8988T (cell line): ENCODE measurements at places on chromosomes 2 and 18.
A peak's percentile ranks its signal among the peaks of the same experiment; 100 is the strongest.

DNA sequence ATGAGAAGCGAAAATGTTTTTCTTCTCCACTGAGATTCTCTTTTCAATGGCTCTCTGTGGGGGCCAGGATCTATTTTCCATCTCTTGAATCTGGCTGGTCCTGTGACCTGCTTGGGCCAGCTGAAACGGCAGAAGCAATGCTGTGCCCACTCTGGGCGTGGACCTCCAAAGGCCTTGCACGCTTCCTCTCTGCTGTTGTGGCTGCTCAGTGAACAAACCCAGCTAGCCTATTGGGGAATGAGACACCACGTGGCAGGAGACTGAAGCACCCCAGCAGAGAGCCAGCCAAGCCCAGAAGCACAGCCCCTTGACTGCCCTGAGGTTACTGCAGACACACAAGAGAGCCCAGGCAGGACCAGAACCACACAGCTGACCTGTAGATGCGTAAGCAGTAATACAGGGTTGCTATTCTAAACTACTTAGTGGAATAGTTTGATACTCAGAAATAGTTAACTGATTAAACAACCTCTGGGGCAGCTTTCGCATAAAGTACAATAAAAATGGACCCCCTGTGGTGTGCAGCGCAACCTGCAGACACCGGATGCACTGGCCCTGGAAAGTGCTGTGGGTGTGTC is 221.7 kb upstream of the SH3BP4 start:
- no peak for DNase-seq

DNA sequence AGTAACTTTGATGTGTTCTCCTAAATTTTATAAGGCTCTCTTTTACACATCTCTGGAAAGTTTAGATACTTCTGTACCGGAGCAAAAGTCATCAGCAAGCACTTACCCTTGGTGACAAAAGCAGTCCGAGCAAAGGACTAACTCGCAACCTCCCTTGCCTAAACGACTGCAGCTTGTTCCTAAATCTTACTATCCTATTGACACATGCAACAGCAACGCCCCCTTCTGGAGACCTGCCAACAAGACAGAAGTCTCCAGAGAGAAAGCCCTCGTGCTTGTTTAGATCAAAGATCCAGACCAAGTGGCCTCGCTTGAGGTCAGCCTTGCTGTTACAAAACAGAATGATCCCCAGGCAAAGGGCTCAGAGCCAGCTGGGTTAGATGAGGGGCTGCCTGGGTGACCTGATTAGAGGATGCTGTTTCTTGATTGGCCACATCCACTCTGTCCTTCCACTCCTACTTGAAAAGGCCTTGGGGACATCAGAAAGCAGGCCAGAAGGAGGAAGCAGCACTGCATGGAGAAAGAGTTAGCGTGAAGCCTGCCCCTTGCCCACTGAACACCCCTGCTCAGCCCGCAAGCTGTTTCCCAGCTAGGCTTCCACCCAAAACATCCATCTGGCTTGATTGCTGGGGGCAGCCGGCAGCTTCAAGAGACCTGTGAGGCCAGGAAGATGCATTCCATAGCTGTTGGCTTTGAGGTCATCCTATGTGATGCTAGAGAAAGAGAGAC is 94.3 kb downstream of the HNRNPLL start:
- DNase-seq = peak; percentile 39

GRCh38 chr2:211132573-211132972 is 576.2 kb downstream of the CPS1 start:
- no peak for DNase-seq

- DNase-seq = no peak
These were observed 308.2 kb downstream of the FBXO15 start for GRCh38 chr18:73839441-73839840.

DNA sequence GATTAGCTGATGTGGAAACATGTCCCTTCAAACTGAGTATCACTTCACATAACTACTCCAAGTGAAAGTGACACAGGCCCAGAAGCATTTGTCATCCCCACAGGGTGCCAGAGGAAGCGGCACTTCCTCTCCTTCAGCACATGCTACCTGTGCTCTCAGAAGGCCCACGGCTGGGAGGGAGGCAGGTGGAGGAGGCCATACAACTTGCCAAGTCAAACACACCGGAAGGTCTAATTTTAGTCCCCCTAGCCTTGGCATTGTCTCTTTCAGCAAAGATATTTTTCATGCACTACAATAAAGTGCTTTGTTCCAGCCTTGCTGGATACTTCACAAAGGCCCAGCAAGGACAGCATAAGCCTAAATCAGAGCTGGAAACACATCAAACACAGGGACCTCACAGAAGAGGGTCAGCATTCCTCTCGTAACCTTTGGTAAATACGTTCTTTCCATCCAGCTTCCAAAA is 38.0 kb downstream of the VSNL1 start:
- DNase-seq = no peak

DNA sequence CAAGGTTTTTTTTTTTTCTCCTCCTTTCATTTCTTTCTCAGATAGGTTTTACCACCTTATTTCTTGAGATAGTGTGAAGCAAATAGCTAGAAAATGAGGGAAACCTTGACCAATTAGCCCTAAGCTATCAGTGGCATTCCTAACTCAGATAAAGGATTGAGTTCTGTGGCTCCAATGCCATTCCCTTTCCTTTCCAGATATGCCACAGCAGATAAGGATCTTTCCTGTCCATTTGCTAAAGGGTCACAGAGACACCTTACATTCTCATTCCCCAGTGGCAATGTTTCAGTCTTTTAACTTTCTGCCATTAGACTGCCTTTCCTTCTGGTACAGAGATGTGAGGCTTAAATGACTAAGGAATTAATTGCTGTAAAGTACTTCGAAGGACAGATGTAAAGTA is 81.7 kb downstream of the MGAT5 start:
- DNase-seq = no peak

DNA sequence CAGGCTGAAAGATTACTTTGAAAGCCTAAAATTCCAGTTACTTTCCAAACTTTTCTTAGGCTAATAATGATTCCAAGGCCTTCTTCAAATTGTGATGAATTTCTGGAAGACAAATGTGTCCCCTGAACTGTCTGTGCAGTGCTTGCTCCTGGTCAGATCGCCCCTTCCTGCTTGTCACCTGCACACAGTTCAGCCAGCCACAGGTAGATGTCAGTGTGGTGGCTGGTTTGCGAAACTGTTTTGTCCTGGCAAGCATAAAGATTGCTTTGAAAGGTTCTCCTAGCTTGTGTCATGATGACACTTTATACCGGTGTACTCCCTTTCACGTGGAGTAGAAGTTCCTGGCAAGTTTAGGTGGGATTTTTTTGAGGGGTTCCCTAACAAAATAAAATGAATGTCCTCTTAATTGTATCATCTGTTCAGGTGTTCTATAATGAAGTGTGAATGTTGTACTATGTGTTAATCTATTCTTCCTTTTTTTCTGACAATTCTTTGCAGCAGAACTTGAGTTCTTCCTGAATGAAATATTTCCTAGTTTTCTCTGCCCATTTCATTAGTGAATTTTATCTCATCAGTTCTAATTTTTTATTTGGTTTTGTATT is 298.8 kb downstream of the ZNF407 start:
- DNase-seq = no peak

DNA sequence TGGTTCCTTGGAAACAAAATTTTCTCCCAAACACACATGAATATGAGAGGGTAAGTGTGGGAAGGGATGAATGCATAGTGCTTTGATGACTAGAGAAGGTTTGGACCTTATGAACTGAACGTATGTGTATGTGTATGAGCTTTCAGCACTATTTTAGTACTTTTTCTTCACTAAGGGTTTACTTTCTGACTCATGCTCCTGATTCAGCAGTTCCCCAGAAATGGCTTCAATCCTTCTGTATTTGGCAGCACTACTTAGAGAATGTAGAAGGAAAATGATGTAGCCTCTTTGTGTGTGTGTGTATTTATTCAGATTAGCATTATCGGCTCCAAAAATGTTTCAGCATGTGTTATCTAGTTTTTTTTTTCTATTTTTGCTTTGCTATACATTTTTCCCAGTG is 22.2 kb downstream of the KCNJ3 start:
- no peak for DNase-seq

DNA sequence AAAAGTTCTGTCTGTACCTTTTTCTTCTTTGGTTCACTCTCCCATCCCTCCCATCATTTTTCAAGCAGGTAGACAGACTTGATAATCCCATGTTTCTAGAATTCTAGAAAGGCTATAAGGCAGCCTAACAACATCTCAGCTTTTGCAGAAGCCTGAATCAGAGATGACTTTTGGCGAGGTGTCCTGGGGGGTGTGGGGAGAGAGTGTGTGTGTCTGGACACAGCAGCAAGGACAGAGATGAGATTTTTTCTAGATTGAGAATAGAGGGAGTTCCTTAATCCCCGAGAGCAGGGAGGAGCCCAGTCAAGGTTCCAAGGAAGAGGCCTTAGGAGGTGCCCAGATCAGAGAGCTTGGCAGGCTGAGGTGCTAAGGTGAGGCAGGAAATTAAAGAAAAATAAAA is 22.0 kb upstream of the LAPTM4A start:
- DNase-seq = no peak
